ENCODE measurements at places on chromosomes 3 and 15. TPM values are rescaled to one million over a fixed set of nuclear protein-coding genes. Genes with fewer than 3 reads are reported as not detected.
A peak's percentile ranks its signal among the peaks of the same experiment; 100 is the strongest.

FAM131A gene
- total RNA-seq: 28.0 TPM

- DNase-seq: no peak
Observed at GRCh38 chr3:3618623-3619022, 180.6 kb upstream of the LRRN1 start.

MKRN2 gene
- 40.2 TPM for total RNA-seq

GRCh38 chr3:85626662-85627061 is 667.9 kb downstream of the CADM2 start:
- DNase-seq: no peak

ACTC1 gene
- not detected for total RNA-seq

DNA sequence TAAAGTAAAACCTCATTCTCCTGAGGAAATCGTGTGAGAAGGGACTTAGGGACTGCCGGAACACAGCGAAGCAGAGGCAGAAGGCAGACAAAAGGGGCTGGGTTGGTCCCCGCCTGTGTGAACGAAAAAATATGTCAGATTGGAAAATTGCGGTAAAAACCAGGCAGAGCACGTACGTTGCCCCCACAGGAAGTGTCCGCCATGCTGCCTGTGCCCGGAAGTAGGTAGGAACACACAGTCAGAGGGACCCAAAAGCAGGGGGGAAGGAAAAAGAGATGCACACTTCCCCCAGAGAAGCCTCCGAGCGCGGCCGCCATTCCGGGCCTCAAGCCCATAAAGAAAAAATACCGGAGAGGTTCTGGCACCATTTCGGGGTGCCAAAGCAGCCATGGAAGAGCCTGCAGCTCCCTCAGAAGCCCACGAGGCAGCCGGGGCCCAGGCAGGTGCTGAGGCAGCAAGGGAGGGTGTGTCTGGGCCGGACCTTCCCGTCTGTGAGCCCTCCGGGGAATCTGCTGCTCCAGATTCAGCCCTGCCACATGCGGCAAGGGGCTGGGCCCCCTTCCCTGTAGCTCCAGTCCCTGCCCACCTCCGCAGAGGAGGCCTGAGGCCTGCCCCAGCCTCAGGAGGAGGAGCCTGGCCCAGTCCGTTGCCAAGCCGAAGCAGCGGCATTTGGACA is at the start of gene MKRN3:
Gene MKRN3 (plus strand): TSS at position 280 of the 676 bp plus-strand sequence. CDS start 109 bp downstream, at position 389.
- DNase-seq: peak; percentile 91

Data from Daoy (cell line).